ENCODE measurements at places on chromosomes 4 and X.

DNA sequence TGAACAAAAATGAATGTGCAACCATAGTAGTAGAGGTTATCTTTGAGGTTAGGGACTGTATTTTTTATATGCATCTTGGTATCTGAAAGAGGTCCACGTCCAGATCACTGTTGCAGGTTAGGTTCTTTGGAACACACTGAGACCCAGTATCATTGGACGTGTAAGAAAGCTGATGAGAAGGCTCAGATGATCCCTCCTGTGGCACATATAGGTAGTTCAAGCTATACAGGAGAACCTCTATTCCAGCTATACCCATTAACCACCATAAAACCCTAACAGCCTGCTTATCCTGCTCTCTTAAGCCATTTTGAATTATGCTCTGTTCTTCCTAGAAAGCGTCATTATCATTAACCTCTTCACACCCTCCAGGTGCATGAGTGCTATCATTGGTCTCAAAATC, 930.7 kb upstream of the HS3ST1 start:
- no peak for DNase-seq

GRCh38 chrX:48493890-48494364, 14.9 kb upstream of the PORCN start:
- DNase-seq = peak; percentile 58

DNA sequence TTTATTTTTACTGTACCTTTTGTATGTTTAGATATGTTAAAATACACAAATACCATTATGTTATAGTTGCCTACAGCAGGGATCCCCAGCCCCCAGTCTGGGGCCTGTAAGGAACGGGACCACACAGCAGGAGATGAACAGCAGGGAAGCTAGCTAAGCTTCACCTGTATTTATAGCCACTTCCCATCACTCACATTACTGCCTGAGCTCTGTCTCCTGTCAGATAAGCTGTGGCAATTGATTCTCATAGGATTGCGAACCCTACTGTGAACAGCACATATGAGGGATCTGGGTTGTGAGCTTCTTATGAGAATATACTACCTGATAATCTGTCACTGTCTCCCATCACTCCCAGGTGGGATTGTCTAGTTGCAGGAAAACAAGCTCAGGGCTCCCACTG, 73.9 kb downstream of the BMPR1B start:
- DNase-seq = no peak

DNA sequence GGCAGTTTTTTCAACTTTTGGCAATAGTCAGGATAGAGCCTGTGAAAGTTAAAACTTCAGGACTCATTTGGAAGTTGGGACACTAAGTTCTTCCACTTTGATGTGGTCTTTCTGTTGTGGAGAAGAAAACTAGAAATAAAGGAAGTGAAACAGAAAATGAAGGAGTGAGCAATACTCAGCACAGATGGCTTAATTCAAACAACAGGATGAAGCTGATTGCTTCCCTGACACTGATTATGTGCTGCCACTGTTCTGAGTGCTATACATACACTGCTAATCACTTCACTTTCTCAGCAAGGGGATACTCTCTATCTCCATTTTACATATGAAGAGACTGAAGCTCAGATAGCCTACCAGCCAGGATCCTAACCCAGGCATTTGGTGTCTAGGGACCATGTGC, 235.1 kb upstream of the CPEB2 start:
- no peak for DNase-seq

DNA sequence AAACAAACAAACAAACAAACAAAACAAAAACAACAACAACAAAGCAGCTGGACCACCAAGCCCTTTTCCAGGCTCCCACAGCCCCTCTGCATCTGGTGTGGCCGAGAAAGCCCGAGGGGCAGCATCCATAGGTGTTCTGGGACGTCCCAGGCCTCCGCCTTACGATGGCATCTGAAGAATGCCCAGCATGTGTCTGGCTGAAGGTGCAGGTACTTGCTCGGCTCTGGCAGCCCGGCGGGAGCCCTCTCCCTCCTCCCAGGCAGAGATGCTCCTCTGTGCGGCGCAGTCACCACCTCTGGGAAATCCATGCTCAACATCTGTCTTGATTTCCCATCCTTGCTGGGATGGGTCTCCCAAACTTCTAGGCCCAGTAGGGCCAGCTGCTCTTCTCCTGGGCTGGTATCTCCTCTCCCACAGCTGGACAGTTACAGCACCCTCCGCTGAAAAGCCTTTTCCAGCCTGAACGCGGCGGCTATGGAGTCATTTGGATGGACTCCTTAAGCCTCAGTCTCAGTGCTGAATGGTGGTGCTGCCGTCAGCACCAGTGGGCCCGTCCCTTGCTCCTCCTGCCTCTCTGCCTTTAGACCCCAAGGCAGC, 4.3 kb downstream of the PSAPL1 start:
- no peak for DNase-seq

DNA sequence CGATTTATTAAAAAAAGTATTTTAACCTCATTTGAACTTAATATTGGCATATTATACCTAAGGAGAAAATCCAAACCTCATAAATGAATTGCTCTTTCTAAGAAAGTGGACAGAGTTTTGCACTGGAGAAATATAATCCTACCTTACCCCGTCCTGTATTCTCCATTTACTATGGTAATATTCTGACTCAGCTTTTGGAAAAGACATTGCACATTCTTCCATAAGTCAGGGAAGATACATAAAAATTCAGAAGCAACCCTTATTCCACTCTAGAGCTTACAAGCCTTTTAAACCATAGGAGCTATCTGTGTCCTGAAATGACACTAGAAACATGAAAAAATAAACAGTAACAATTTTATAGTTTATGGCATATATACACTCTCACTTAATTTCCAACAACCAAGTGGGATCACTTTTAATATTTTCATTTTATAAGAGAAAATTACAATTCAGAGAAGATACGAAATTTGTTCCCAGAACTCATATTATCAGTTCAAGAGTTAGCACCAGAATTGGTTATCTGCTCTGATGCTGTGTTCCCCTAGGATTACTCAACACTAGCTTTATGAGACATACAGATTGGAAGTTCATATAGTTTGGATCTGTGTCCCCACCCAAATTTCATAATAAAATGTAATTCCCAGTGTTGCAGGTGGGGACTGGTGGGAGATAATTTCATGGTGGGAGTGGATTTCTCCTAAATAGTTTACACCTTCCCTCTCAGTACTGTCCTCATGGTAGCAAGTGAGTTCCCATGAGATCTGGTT, 359.4 kb downstream of the ARAP2 start:
- DNase-seq = no peak

DNA sequence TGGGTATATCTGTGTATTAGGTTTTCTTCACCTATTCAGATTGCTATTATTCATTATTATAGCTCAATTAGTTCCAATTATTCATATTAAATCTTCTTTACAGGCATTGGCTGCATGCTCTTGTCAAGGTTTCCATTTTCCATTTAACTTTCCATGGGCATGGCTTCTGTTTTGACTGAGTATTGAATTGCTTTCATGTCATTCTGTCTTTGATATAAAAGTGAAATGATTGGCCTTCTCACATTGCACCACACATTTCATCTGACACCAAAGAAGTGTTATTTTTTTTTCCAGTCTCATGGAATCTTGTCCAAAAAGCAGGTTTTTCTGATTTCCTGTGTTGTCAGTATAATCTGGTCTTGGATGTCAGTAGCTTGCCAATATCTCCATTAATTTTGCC, 1244.3 kb downstream of the RAPGEF2 start:
- no peak for DNase-seq

DNA sequence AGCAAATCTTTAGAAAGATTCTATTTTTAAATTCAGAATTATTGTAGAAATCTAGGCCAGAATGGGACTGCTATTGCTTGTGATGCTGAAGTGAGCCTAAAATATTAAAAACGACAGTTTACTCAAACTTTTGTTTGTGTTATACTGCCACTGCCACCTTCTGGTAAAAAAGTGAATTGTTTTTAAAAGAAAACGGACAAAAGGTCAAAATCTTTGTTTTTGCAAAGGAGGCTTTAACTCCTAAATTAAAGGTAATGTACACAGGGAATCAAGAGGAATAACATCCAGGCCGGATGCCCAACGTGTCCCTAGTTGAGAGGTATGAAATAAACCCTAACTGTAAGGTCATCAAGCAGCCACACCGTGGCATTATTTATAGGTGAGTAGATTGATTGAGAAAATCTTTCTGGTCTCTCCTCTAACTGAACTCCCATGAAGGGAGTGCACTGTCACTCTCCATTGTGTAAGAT, 338.3 kb upstream of the GALNT7 start:
- peak; percentile 24 for DNase-seq

DNA sequence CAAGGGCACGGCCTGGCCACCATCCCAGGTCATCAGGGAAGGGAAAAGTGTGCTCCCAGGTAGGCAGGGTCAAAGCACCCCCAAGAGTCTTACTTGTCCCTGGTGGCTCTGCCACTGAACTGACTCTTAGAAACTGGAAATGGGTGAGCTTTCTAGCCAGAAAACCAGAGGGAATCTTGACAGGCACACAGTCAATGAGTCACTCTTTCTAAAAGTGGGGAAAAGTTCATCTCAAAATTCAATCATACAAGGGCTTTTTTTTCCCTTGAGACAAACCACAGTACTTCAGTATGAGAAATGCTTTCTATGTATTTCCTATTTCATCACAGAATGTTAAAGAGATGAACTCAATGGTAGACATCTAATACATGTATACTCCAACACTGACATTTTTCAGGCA, 12.5 kb downstream of the HPF1 start:
- peak; percentile 80 for DNase-seq

DNA sequence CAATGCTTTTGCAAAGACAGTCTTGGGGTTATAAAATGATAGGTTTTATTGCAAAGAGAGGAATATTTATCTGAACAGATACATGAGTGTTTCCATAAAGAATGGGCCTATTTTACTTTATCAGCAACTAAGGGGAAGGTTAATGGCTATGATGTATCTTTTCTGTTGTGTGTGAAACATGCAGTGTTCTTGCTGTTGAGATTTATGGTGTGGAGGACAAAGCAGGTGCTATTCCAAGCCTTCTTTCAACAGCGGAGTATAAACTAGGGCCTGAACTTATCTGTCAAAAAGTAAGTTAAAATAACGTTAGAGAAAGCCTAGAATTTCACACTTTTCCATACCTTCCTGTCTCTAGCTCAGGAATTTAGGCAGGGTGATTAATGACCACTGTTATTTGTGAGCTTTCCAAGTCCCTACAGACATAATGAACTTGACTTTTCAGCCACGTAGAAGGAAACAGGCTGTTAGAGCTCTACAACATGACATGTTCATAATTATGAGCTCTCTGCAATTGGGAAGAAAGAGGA, 411.4 kb downstream of the IL1RAPL1 start:
- no peak for DNase-seq

GRCh38 chr4:11976726-11977263, 548.1 kb upstream of the HS3ST1 start:
- no peak for DNase-seq

GRCh38 chrX:148573119-148573518, 72.7 kb downstream of the AFF2 start:
- DNase-seq = no peak

GRCh38 chr4:52548818-52549570, 110.1 kb downstream of the USP46 start:
- no peak for DNase-seq

DNA sequence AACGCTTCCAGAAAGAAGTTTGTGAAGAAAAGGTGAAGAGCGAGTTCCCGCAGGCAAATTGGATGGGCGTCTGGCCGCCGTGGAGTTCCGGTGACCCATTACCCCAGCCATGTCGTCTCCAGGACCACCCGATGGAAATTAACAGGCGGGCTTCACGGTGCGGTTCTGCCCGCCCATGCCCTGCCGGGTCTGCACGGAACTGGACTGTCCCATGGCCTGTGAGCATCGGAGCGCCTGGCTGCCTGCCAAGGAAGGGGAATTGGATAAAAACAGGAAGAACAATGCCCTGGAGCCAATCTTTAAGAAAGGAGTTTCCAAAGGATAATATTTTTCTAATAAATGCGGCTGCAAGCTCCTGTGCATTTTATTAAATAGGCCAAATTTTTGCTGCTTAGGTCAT, 319.8 kb upstream of the SLC7A11 start:
- no peak for DNase-seq

GRCh38 chr4:145042601-145043285, 55.3 kb downstream of the ANAPC10 start:
- no peak for DNase-seq

- no peak for DNase-seq
Observed at GRCh38 chrX:37425370-37425769, 76.2 kb downstream of the PRRG1 start.

DNA sequence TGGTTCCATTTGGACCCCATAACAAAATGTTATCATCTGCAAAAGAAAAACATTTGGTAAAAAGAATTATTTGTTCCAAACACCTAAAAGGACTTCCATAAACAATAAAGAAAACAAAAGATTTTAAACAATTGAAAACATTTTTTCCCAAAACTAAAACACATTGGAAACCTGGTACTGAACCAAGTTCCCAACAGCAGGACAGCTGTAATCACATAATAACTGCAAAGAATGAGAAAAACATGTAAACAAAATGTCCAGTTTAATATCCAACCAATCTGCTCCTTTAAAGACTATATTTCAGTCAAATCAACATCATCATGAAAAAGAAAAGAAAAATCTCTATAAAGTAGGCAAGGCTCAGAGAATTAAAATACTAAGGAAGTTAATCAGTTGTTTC, 36.3 kb downstream of the PRDM5 start:
- no peak for DNase-seq

DNA sequence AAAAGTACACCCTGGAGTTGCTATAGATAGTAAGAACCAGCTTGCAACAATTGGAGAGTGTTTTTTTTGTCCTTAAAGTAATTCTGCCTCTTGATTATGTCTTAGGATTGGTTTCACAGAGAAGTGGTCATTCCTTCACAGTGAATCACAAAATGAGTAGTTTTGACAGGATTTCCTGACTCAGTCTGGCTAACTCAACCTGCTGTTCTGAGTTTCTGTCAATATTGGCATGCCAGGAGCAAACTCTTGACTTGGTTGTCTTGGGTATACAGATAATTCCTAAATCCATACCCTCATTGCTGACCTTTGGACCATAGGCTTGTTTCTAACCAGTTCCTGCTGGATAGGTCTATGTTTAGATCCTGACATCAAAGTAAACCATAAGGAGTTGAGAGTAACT, 9.4 kb downstream of the FHIP1A start:
- DNase-seq = peak; percentile 88

- DNase-seq = no peak
Observed at GRCh38 chrX:11781133-11781532, 23.1 kb downstream of the MSL3 start.
